Hypothalamus (tissue), 51 donors: ENCODE measurements at places on chromosomes 7 and 10.

GRCh38 chr7:155263581-155264143 is 34.0 kb upstream of the INSIG1 start:
- no peak for DNase-seq

- DNase-seq: no peak
These were observed 45.8 kb upstream of the CARD11 start for GRCh38 chr7:3089493-3089892.

- DNase-seq: no peak
These were observed 74.1 kb upstream of the KCNMA1 start for GRCh38 chr10:77711683-77712049.

DNA sequence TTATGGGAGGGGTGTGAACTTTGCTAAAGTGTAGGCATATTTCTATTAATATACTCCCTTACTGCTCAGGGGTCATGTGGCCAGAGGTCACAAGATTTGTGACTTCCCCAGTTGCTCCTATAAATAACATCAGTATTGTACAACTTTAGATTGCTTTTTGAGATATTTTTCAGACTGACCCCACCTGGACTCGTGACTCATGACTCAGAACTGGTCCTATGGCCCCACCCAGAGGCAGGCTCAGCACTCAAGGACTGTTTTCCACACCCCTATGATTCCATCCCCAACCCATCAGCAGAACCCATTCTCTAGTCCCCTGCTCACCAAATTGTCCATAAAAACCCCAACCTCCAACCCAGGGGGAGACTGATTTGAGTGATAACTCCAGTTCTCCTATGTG is 2.7 kb upstream of the CUL2 start:
- DNase-seq: no peak

DNA sequence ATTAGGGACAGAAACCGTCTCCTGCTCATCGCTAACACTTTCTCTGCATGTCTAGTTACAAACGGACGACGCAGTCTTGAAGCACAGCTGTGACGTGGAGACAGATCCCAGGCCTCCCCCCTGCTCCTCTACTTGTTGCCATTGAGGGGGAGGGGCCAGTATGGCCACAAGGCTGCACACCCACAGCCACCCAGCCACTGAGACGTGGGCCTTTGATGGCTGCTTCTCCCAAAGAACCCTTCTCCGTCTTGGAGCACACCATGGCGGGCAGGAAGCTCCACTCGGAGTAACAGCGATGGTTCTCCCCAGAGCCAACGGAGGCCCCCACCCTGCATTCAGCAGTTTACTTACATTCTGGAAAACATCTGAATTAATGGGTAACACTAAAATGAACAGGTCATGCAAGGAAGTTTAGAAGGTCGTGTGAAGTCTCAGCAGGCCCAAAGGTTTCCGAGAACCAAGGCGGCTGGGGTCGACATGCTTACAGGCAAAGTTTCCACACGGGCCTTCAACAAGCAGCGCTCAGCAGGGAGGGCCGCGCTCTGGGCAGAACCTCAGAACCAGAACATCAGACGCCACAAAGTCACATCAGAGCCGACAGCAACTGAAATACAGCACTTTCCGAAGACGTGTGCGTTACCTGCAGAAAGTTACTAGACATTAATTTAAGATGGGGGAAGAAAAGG is 169.6 kb downstream of the DIP2C start:
- DNase-seq: no peak

DNA sequence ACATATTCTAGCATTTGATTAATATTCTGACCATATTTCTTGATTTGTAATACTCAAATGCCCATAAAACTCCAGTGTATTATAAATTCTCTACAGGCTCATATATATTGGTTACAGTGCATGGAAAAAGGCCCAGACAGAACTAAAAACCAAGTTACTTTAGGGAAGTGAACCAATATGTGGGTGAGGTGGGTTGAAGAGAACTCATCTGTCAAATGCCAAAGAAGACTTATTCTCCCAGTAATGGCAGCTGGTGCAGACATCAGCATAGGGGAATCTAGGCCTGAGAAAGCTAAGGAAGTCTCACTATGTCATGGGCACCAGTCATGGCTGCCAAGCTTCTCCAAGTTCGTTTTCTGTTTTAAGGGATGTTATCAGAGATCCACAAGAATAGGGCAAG is 30.6 kb downstream of the ZNF248 start:
- DNase-seq: no peak

- no peak for DNase-seq
These were observed 70.2 kb downstream of the NOC3L start for GRCh38 chr10:94292434-94293090.

DNA sequence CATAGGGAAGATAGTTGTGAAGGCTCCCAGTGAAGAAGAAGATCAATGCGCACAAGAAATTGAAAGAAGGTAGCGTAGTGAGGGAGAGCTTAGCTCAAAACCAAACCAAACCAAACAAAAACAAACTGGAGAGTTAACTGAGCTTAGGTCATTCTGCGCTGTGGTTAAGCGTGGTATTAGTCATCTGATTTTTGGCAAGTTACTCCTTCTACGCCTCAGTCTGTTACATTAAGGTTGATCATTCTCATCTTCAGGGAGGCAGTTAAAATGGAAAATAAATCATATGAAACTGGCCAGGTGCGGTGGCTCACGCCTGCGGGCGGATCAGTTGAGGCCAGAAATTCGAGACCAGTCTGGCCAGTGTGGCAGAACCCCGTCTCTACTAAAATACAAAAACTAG is 259.7 kb downstream of the EXOC4 start:
- DNase-seq: no peak

GRCh38 chr10:98957801-98958200 is 277.9 kb downstream of the HPSE2 start:
- no peak for DNase-seq

DNA sequence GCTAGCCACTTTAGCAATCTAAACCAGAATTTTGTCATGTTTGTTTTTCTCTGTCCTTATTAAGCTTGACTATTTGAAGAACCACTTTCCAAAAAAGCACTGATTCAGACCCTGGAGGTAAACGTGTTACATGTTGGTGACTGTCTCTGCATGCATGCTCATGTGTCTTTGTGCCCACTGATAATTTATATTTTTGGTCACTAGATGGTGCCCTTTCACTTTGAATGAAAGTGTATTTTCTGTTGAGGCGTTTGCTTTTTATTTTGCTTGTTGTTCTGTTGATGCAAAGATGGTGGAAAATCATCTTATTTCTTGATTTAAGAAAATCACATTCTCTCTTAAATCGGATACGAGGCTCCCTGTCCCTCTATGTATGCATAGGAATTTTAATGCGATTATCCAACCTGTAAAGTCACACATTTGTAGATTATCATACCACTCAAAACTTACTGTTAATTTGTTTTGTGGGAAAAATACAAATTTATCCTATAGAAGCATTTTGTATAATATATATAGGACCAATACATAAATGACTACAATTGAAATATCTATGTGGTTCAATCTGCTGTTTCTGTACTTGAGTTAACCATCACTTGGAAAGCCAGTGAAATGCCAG is 269.3 kb downstream of the BICC1 start:
- no peak for DNase-seq

GRCh38 chr7:143405173-143406001 is 3.3 kb downstream of the EPHA1 start:
- DNase-seq: no peak
